IMR-90 (cell line): ENCODE measurements at places on chromosomes 3 and 15. TPM values are rescaled to one million over a fixed set of nuclear protein-coding genes. Genes with fewer than 3 reads are reported as not detected.

The ARRDC4 gene
- 9.1 and 10.6 TPM in 2 replicates for total RNA-seq

The EFHB gene
- total RNA-seq: under 0.01 TPM in 2 replicates

The CCDC54 gene
- not detected in 2 replicates for total RNA-seq

The KLHL6 gene
- total RNA-seq: not detected in 2 replicates

The ITIH1 gene
- total RNA-seq: not detected in 2 replicates

The RHCG gene
- not detected in 2 replicates for total RNA-seq

The C3orf85 gene
- total RNA-seq: not detected in 2 replicates

The GRK7 gene
- total RNA-seq: not detected in 2 replicates

The TOPAZ1 gene
- total RNA-seq: not detected in 2 replicates

The CIP2A gene
- 27.8 and 31.7 TPM in 2 replicates for total RNA-seq

The DAZL gene
- not detected in 2 replicates for total RNA-seq

The CNTN4 gene
- under 0.01 TPM in 2 replicates for total RNA-seq

The P2RY1 gene
- under 0.01 TPM in 1 of 2 replicates, not detected in the other for total RNA-seq

The CLEC3B gene
- 1.9 and 3.6 TPM in 2 replicates for total RNA-seq
